CD4-positive, CD25-positive, alpha-beta regulatory T cell (primary cell): ENCODE measurements at places on chromosomes 3 and 15. TPM values are rescaled to one million over a fixed set of nuclear protein-coding genes. Genes with fewer than 3 reads are reported as not detected.
A peak's percentile ranks its signal among the peaks of the same experiment; 100 is the strongest.

DNA sequence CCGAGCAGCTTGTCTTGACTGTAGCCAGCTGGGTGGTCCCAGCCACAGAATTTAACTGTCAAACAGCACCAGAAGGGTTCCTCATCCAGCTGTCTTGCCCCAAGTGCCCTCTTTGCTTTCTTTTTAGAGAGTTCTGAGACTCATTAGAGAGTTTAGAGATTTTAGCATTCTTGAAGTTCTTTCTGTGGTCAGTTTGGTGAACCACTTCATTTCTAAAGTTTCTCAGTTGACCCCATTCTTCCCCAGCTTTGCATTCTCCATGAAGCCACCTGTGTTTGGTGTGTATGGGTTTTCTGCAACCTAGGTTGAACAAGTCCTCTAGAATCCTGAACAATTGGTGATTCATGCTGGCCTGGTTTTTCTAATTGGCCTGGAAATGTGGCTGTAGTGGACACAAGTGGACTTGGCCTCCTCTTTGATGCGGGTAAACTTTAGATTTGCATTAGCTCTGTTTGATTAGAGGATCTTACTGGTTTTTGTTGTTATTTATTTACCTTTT lies 33.7 kb downstream of the FLNB start:
- H3K27ac ChIP-seq = no peak overlapping the region
- peaks cover 8% of the 10 kb centered on the region for H3K4me1 ChIP-seq
- no peak for DNase-seq
- H3K27me3 ChIP-seq = no peaks in the 10 kb centered on the region
- H3K36me3 ChIP-seq = no peaks in the 10 kb centered on the region
- no peak overlapping the region for H3K4me3 ChIP-seq

GRCh38 chr3:118813472-118813871 lies 221.2 kb downstream of the IGSF11 start:
- H3K4me1 ChIP-seq = no peaks in the 10 kb centered on the region
- no peaks in the 10 kb centered on the region for H3K27me3 ChIP-seq
- no peak overlapping the region for H3K4me3 ChIP-seq
- no peaks in the 10 kb centered on the region for H3K36me3 ChIP-seq
- DNase-seq = no peak
- no peak overlapping the region for H3K27ac ChIP-seq

- DNase-seq = no peak
- H3K36me3 ChIP-seq = no peaks in the 10 kb centered on the region
- H3K27ac ChIP-seq = no peak overlapping the region
- H3K4me1 ChIP-seq = no peaks in the 10 kb centered on the region
- H3K4me3 ChIP-seq = no peak overlapping the region
- no peaks in the 10 kb centered on the region for H3K27me3 ChIP-seq
Observed at GRCh38 chr15:41323611-41324010, 8.8 kb downstream of the OIP5 start.

- peak overlapping the region; percentile 96 for H3K27ac ChIP-seq
- H3K36me3 ChIP-seq = peaks cover 36% of the 10 kb centered on the region
- peaks cover 46% of the 10 kb centered on the region for H3K4me1 ChIP-seq
- H3K27me3 ChIP-seq = no peaks in the 10 kb centered on the region
- DNase-seq = peak; percentile 45
- H3K4me3 ChIP-seq = peak overlapping the region; percentile 98
Observed at GRCh38 chr3:98521897-98522543, 682 bp downstream of the CLDND1 start.

GRCh38 chr15:33985751-33986150 lies 17.5 kb downstream of the CHRM5 start:
- no peak overlapping the region for H3K4me3 ChIP-seq
- H3K27me3 ChIP-seq = no peaks in the 10 kb centered on the region
- no peaks in the 10 kb centered on the region for H3K4me1 ChIP-seq
- H3K36me3 ChIP-seq = no peaks in the 10 kb centered on the region

DNA sequence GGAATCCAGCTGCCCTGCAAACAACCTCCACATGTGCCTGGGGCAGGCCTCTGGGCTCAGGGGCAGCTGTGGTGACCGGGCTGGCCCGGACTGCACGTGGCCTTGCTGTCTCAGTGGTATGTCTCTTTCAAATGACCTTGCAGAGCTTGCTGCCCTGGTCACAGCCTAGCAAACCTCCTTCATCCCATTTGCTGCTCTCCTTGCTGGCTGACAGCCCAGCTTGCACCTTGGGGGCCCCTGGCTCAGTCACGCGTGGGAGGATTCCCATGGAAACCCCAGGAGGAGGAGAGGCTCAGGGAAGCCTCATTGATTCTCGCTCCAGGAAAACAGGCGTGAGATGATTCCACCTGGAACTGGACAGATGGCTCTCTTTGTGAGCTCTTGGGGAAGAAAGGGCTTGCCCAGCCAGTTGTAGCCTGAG lies 5.6 kb downstream of the SPSB4 start:
- no peak overlapping the region for H3K4me3 ChIP-seq
- H3K4me1 ChIP-seq = no peaks in the 10 kb centered on the region
- no peaks in the 10 kb centered on the region for H3K36me3 ChIP-seq
- peaks cover 2% of the 10 kb centered on the region for H3K27me3 ChIP-seq
- no peak overlapping the region for H3K27ac ChIP-seq
- DNase-seq = no peak

GRCh38 chr15:33198541-33198940 lies 4.0 kb upstream of the FMN1 start:
- no peak overlapping the region for H3K4me3 ChIP-seq
- no peak for DNase-seq
- no peaks in the 10 kb centered on the region for H3K36me3 ChIP-seq
- no peak overlapping the region for H3K27ac ChIP-seq

GRCh38 chr15:28125673-28126651 lies 26.8 kb upstream of the OCA2 start:
- H3K4me1 ChIP-seq = no peaks in the 10 kb centered on the region
- no peaks in the 10 kb centered on the region for H3K27me3 ChIP-seq
- H3K27ac ChIP-seq = no peak overlapping the region

GRCh38 chr15:39269352-39269751 lies 311.5 kb upstream of the THBS1 start:
- no peaks in the 10 kb centered on the region for H3K36me3 ChIP-seq
- H3K27ac ChIP-seq = no peak overlapping the region
- no peaks in the 10 kb centered on the region for H3K4me1 ChIP-seq

- no peaks in the 10 kb centered on the region for H3K27me3 ChIP-seq
- H3K4me1 ChIP-seq = peaks cover 23% of the 10 kb centered on the region
- no peak overlapping the region for H3K27ac ChIP-seq
- no peak for DNase-seq
- peaks cover 16% of the 10 kb centered on the region for H3K36me3 ChIP-seq
Observed at GRCh38 chr3:71464613-71465012, 118.9 kb downstream of the FOXP1 start.

DNA sequence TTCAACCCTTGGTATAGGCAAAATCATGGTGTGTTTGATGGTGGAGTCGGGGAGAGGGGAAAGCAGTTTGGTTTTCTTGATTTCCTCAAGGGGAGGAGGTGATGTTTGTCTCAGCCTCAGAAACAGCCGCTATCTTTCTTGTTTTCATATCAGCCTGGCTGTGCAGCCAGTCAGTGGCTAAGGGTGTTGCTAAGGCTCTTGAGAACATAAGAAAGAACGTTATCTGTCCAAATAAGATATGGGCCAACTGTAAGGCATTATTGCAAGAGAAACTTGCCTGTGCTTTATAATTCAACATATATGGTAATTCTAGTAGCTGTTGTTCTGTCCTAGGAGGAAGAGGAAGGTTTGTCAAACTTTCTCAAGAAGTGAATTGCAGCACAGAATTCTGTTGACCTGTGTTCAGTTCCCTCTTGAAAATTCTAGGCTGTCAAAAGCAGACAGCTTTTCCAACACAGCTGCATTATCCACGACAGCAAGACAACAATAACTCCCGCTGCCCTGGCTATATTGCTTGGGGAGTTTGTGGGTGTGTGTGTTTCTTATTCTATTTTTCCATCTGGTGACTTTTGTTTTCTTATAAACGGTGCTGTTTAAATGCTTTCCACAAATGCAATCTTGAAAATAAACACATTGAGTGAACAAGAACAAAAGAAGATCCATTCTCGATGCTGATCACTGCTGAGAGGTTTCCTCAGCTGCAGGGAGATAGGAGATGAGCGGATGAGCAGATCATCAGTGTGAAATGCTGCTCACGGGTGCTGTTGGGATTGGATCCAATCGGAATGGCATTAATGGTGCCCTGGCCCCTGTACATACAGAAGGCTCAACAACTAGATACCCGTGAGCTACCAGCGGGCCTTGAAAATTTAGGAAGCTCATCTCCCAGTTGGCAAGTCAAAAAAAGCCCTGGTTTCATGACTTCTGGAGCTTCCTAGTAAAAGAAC lies 90.8 kb upstream of the TNFAIP8L3 start:
- no peaks in the 10 kb centered on the region for H3K27me3 ChIP-seq
- H3K4me3 ChIP-seq = no peak overlapping the region
- no peak for DNase-seq
- H3K4me1 ChIP-seq = no peaks in the 10 kb centered on the region
- H3K27ac ChIP-seq = no peak overlapping the region
- no peaks in the 10 kb centered on the region for H3K36me3 ChIP-seq

CTXN2 gene
- polyA plus RNA-seq = not detected

UQCRC1 gene
- 186 TPM for polyA plus RNA-seq

AP3B2 gene
- not detected for polyA plus RNA-seq

PRR23A gene
- not detected for polyA plus RNA-seq
